ENCODE measurements at places on chromosomes 13 and 19.
A peak's percentile ranks its signal among the peaks of the same experiment; 100 is the strongest.

DNA sequence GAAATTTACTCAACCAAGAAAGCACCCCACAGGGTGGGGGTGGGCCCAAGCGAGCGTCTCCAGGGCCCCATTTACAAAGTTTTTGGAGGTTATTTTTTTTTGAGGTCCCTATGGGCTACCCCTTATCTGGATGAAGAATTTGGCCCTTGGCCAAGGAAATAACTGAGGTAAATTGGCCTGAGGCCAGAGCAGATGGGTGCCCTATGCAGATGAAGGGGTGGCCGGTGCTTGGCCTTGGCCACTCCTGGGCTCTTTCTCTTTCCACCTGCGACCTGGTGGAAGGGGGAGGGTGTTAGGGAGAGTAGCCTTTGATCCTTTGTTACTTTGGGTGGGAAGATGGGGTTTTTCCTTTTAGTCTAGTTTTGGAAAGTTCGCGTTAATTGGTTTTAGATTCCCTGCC is 15.5 kb downstream of the ZNF701 start:
- DNase-seq = no peak

DNA sequence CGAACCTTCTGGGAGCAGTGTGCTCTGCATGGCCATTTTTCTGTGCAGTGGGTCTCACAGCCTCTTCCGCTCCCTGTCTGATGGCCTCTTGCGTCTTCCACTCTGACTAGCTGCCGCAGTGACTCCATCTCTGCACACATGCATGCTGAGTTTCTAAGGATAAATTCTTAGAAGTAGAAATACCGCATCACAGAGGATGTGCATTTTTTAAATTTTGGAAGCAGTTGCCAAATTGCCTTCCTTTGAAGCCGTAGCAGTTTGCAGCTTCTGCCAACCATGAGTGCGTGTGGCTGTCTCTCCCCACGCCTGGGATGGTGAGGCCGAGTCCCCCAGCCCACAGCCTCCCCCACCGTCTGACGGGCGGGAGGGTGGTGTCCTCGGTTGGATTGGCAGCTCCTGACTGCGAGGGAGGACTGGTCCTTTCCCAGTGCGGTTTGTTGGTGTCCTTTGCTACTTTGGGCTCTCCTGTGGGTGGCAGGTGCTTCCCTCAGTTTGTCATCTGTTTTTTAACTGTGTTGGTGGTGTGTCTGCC is 9.8 kb downstream of the FZR1 start:
- no peak for DNase-seq

GRCh38 chr13:36101157-36101556 is 30.0 kb downstream of the DCLK1 start:
- no peak for DNase-seq

DNA sequence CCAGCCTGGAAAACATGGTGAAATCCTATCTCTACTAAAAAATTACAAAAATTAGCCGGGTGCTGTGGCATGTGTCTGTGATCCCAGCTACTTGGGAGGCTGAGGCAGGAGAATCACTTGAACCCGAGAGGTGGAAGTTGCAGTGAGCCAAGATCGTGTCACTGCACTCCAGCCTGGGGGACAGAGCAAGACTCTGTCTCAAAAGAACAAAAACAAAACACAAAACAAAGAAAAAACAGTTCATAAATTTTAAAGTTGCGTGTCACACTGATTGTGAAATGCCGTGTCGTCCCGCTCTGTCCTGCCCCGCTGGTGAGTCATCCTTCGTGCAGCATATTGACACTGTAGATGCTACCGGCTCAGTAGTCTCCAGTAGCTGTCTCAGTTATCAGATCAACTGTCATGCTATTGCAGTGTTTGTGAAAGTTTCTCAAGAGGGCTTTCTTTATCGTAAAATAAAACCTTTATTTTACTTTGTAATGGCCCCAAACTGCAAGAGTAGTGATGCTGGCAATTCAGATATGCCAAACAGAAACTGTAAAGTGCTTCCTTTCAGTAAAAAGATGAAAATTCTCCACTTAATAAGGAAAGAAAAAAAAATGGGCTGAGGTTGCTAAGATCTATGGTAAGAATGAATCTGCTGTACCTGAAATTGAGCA is 36.4 kb upstream of the IGFL1 start:
- DNase-seq = no peak

DNA sequence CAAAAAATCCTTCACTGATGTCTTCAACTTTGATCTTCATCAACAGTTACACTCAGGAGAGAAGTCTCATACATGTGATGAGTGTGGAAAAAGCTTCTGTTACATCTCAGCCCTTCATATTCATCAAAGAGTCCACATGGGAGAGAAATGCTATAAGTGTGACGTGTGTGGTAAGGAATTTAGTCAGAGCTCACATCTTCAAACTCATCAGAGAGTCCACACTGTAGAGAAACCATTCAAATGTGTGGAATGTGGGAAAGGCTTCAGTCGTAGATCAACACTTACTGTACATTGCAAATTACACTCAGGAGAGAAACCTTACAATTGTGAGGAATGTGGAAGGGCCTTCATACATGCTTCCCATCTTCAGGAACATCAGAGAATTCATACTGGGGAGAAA is 8.4 kb upstream of the ZNF226 start:
- DNase-seq = no peak

DNA sequence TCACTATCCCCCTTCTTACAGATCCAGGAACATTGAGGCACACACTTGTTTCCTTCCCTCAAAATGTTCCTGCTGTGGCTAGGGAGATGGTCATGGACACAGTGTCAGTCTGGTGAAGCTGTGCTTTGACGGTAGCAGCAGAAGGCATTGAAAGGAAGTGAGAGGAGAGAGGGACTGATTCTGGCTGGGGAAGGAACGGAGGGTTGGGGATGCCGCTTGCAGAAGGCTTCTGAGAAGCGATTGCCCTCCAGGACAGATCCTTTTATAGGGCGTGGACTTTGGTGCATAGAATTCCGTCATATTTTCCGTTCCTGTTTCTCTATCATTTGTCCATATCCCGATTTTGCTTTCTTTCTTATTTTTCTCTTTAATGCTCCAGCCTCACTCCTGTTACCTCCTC is 14.1 kb upstream of the MYH14 start:
- DNase-seq = no peak

GRCh38 chr19:47497050-47497766 is 13.2 kb upstream of the KPTN start:
- DNase-seq = no peak

GRCh38 chr13:31320946-31321345 is 121.2 kb downstream of the B3GLCT start:
- DNase-seq = no peak

DNA sequence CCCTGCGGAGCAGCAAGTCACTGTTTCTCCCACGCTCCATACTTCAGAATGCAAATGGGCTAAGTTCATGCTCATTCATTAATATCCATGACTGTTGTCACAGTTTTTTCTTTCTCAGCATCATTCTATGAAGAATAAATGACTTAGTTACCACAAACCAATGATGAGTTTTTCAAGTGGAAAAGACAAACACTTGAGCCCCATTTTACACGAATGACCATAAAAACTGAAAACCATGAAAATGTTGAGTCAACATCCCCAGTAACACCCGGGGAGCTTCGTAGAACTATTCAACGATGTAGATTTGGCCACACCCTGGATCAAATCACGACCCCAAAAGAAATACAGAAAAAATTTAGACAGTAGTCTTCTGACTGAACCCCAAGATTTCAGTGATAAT is 99.8 kb upstream of the GJB6 start:
- no peak for DNase-seq

DNA sequence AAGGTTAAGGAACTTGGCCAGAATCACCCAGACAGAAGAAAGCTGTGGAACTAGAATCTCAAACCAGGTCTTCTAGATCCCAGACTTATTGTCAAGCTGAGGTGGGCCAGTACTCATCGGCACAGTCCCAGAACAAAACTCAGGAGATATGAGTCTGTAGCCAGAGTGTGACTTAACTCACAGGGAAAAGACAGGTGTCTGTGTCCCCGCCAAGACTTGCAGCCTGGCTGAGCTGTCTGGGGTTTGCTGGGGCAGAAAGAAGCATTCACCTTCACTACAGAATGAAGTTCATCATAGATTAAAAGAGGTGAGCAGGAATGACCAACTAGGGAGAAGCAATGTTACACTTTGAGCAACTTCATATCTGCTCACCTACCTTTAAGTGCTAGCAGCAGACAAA is 257.2 kb downstream of the FOXO1 start:
- DNase-seq = no peak

DNA sequence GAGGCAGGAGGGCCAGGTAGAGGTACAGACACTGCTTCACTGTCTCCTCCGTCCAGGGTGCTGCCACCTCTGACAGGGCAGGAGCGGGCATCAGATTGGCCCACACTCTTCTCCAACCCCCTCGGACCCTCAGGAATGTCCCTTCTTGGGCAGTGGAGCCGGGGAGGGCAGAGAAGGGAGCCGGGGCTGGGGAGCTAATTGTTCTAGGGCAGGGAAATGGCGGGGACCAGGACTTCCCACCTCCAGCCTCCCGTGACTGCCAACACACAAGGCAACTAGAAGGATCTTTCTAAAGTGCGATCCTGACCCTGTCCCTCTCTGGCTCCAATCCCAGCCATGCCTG is 10.1 kb upstream of the RSPH6A start:
- DNase-seq = no peak

DNA sequence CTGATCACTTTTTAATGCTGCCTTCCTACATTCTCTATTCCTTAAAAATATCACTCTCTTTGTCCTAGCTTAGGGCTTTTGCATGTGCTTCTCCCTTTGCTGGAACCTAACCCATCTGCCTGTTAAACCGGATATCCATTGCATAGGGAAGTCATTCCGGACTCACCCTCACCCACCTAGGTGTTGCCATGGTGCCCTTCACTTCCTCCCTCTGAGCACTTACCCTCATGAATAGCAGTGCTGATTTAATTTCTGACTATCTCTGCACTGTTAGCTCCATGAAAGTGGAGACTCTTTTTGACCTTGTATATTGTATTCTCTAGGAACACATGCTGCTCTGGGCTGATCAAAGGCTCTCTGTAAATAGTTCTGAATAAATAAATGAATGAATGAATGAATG is 401.9 kb downstream of the PCDH20 start:
- DNase-seq = no peak

DNA sequence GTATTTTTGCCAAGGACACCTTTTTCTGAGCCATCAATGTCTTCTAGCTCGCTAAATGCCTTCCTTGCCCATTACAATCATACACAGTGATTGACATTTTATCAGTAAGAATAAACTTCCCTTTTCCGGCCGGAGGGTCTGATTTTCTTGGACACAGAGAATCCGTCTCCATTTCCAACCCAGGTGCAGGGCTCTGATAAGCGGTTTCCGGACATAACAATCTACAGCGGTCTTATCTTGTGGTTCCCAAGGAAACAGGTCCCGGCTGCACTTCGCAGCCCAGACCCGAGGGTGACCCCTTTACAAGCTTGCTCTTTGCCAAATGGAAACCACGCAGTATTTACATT is 5.1 kb upstream of the ZNF77 start:
- no peak for DNase-seq

- no peak for DNase-seq
These were observed 52.9 kb downstream of the OR10H4 start for GRCh38 chr19:16001481-16002312.

GRCh38 chr19:18940769-18941627 is at the start of gene HOMER3:
HOMER3 (minus strand) TSS chr19:18941217; CDS start chr19:18938982, 2,235 bp downstream.
- peak; percentile 76 for DNase-seq

GRCh38 chr13:109706015-109706715 is 80.2 kb downstream of the IRS2 start:
- no peak for DNase-seq

DNA sequence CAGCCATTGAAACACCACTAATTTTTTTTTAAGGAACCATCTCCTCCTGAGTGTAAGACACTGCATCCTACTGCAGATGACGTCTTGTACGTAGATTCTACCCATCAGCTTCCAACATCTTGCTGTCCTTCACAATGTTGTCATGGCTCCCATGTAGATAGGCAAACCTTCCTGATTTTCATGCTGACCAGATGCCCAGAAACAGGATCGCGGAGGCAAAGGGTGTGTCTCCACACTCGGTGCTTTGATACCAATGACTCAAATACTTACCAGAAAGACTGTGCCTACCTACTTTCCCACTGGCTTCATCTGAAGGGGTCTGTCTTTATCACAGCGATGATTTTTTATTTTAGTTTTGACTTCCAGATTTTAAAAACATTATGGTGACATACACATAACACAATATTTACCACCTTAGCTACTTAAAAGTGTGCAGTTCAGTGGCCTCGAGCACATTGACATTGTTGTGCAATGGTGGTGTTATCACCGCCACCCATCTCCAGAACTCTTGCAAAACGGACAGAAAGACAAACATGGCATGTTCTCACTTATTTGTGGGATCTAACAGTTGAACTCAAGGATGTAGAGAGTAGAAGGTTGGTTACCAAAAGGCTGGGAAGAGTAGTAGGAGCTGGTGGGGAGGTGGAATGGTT is 94.0 kb upstream of the PEG3 start:
- DNase-seq = no peak

DNA sequence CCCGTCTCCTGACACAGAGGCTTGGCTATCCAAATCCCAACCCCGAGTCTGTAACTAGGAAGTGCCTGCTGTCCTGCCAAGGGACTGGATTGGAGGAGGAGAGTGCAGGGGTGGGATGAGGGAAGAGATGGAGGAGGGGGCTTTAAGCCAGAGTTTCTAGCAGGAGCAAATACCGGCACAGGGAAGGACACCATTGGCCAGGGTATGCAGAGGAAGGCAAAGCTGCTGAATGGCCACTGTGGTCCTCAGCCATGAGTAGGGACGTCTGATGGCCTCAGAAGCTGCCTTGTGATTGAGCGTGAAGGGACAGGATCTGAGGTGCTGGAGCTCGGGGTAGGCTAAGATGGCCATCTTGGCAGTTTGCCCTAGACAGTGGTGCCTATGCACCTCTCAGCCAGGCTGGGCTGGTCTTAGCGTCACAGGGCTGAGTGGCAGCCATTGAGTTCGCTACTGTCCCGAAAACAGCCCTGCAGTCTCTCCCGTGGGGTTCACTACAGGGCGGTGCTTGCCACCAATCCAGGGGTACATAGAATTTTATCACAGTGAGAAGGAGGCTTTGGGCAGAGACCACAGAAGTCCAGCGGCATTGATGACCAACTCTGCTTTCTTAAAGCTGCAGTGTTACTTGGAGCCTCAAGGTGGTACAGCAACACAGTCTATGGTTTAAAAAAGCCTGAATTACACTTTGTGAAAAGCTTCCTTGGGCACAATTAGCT is 61.8 kb downstream of the AKAP11 start:
- DNase-seq = peak; percentile 14

- DNase-seq = no peak
These were observed 465.0 kb downstream of the TSHZ3 start for GRCh38 chr19:30884146-30884812.

DNA sequence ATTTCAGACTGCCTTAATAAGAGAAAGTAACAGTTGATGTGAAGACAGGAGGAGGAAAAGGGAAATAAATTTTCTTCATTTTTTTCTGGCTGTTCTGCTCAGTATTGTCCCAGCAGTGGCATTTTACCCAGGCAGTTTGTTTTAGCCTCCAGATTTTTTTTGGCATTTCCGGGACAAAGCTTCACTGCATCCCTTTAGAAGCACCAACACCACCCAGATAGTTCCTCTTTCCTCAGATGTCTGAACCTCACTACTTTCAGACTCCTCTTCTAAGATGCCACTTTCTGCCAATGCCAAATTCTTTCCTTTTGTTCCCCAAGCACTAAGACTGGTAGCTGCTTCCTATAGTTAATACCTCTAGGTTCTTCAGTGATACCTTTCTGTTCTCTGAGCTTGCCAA is 480.1 kb upstream of the SLC10A2 start:
- no peak for DNase-seq

Measured in thyroid gland (tissue), 4 donors.